GM13977 (cell line): ENCODE measurements at places on chromosomes 3 and 15.
A peak's percentile ranks its signal among the peaks of the same experiment; 100 is the strongest.

DNA sequence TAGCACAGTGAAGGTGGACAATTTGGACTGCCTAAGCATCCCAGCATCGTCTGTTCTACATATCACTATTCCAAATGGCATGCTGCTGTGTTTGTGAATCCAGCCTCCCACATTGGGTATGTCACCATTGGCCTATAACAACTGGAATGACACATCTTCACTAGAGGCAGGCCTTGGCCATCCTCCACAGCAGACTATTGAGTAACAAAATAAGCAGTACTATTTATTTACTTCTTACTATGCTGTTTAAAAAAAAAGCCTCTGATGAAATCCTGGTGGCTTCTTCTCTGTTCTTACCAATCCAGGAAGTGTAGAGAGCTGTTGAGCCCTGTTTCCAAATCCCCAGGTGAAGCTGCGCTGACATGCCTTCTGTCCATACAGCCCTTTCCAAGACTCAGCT lies 30.6 kb upstream of the CERS3 start:
- no peak for DNase-seq

GRCh38 chr3:45552031-45552793 lies 42.3 kb upstream of the LIMD1 start:
- no peak for DNase-seq

DNA sequence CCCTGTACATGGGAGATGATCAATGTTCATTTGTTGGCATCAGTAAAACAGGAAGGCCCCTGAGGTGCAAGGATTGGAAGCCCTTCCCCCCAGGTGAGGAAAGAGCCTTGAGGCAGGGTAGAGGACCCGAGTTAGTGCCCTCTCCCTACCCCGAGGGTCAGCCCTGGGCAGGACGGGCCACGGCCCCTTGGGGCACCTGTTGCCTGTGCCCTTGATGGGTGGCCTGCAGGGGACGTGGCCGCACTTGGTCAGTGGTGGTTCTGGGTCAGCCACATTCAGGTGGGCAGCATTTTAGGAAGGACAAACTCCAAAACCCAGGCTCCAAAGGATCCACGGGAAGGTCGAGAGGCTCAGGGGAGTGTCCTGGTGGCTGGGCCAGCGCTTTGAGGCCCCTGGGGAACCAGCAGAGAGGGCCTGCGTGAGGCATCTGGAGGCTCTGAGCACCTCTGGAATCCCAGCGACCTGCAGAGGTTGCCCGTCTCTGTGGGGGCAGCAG lies 15.8 kb upstream of the RPUSD3 start:
- DNase-seq = no peak

GRCh38 chr15:41881920-41882688 lies 11.7 kb downstream of the SPTBN5 start:
- no peak for DNase-seq

- no peak for DNase-seq
These were observed 272.1 kb downstream of the OXSM start for GRCh38 chr3:26061947-26062346.

DNA sequence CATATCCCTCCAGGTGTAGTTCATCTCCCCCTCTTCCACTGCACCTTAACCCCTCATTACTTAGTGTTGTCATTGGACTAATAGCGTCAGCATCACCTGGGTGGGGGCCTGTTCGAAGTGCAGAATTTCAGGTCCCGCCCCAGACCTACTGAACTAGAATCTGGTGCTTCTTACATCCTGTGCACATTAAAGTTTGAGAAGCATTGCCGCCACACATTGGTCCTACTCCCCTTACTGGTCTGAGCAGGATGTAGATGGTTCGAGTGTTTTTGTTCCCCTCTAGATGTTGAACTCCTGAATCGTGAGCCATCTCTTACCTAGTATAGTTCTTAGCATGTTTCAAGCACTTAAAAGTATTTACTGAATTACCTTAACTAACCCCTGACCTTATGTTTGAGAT lies 13.2 kb downstream of the KLHL18 start:
- DNase-seq = no peak

DNA sequence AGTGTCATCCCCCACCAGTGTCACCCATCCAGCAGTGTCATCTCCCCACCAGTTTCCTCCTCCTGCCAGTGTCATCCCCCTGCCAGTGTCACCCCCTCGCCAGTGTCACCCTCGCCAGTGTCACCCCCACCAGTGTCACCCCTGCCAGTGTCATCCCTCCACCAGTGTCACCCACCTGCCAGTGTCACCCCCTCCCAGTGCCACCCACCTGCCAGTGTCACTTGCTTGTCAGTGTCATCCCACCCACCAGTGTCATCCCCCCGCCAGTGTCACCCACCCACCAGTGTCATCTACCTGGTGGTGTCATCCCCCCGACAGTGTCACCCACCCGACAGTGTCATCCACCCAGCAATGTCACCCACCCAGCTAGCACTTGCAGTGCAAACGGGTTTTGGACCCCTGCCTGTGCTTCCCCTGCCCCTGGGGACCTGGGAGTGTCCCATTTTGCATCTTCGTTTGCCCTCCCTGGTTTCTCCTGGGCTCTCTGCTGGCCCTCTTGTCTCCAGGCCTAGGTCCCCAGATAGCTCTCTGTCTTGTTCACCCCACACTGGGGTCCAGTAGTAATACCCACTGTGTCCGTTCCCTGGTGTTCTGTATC lies 99.8 kb upstream of the PRR20G start:
- no peak for DNase-seq

- DNase-seq = no peak
These were observed 55.6 kb downstream of the POLQ start for GRCh38 chr3:121490161-121490560.

DNA sequence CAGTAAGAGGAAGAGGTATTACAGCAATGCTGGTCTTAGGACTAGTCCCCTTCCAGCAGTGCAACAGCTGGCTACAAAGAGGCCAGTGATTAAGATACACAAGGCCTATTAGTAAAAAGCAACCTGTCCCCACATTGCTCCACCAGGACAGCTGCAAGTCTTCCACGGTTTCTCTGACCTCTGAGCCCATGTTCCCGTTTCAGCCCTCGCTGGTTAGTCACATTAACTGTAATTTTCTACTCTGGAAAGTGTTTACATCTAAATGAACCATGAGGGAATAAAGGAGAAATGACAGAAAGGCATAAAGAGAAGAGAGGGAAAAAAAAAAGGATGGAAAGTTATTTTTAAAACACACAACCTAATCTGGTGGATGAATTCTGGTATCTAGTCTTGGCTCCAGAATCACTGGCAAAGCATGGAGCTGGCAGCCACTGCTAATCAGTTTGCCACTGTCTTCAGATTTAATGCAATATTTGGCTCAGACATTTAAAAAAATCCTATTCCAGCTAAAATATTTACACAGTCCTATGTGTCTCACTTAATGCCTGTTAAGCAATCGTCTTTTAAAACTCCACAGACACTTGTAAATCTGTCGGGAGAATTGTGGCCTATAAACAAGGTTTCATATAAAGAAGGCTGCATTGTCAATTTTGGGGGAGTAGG lies 154.9 kb downstream of the GREM1 start:
- no peak for DNase-seq

- peak; percentile 4 for DNase-seq
These were observed 342.8 kb upstream of the ARPP21 start for GRCh38 chr3:35296533-35296932.

DNA sequence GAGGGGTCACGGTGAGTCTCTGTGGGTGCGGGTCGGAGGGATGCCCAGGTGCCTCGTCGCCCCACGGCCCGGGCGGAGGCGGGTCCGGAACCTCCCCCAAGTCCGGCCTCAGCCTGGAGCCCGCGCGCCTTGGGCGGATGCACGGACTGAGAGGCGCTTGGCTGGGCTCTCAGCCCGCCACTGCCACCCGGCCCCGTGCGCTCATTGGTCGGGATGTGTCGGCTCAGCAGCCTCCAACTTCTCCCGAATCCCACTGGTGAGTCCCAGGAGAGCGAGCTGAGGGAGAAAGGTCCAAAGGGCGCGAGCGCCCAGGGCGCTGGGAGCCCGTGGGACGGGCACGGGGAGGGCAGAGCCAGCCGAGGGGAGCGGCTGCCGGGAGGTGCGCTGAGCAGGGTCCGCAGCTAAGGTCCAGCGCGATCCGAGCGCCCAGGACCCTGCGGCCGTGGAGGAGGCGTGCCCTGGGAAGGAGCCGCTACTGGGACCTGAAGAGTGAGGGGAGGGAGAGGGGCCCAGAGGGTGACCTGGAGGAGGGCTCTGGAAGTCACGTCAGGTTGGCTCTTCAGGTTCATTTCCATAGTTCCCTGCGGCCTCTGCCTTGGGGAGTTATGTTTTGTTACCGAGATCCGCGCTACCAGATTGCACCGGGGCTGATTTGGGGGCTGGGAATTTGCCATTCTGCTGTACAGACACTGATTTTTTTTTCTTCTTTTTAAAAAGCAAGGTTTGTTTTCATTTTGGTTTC lies at the start of gene MME:
Gene MME, plus strand, starts transcription at position 574 of the 742 bp plus-strand sequence. CDS start 3,849 bp downstream, outside the sequence.
- DNase-seq = peak; percentile 22

GRCh38 chr3:24763393-24763792 lies 268.7 kb upstream of the THRB start:
- DNase-seq = no peak

DNA sequence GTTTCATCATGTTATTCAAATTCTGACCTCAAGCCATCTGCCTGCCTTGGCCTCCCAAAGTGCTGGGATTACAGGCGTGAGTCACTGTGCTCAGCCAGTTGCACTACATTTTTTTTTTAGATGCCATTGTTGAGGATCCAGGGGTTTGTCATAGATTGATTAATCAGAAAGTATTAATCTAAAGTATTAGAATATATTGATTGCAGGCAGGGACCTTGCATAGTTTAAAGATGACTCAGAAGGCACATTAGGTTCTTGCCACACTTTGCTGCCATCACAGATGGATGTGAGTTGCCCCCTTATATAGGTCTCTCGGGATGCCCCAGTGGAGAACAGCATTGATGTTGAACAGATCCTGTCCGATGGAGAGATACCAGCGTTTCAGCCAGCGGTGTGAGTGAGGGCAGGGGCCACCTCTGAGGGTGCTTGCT lies 41.1 kb downstream of the IGF1R start:
- DNase-seq = no peak

GRCh38 chr3:38985981-38986380 lies 65.8 kb downstream of the SCN11A start:
- no peak for DNase-seq

DNA sequence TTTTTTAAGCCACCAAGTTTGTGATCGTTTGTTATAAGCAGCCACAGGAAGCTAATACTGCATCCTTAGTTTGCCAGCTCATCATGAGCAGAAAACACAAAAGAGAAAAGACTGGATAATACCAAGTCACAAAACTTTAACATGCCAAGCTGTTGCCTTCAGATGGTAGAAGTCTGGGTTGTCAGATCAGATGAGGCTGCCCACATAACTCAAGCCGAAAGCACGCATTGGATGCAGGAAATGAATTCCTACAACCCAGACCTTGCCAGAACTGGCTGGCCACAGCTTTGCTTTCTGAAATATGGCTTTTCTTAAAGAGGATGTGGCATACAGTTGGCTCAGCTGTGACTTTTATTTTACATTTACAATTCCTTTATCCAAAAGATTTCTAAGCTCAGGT lies 118.3 kb upstream of the NEO1 start:
- DNase-seq = no peak

GRCh38 chr3:46107682-46108081 lies 80.4 kb upstream of the XCR1 start:
- no peak for DNase-seq

- no peak for DNase-seq
These were observed 36.7 kb upstream of the ZNF774 start for GRCh38 chr15:90315278-90315982.

DNA sequence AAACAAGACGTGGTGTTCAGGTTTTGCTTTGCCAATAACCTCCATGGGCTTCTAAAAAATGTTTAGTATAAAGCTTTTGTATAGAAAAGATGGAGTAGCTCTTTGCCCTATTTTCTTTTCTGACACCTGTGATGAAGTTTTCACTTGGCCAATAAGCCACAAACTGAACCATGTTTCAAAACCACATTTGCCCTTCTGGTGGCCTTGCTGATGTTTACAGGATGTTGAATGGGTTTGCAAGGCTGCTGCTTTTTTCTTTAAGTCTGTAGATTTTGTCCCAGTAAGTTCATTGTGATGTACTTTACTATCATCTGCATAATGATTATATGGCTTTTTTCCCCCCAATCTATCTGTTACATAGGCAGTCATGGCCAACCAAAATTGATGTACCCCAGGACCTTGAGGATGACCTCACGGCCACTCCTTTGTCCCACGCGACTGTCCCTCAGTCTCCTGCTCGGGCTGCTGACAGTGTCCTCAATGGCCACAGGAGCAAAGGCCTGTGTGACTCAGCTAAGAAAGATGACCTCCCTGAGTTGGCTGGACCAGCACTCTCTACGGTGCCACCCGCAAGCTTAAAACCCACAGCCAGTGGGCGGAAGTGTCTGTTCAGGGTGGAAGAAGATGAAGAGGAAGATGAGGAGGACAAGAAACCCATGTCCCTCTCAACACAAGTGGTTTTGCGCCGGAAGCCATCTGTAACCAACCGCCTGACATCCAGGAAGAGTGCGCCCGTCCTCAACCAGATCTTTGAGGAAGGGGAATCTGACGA lies 60.8 kb downstream of the SNRK start:
- no peak for DNase-seq

DNA sequence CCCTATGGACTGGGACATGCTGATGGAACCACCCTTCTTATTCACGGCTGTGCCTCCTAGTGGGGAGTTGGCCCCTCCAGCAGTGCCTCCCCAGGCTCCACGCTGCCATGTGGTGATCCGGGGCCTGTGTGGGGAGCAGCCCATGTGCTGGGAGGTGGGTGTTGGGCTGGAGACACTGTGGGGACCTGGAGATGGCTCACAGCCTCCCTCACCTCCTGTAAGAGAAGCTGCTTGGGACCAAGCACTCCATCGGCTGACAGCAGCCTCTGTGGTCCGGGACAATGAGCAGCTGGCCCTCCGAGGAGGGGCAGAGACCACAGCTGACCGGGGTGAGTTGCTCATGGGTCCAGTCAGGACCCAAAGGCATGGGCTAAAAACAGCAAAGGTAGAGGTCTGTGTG lies 9.1 kb downstream of the ALG3 start:
- no peak for DNase-seq

GRCh38 chr3:119237299-119237698 lies 3.4 kb downstream of the B4GALT4 start:
- DNase-seq = no peak

GRCh38 chr3:181919375-181919774 lies 207.7 kb downstream of the SOX2 start:
- no peak for DNase-seq

- DNase-seq = no peak
These were observed 110.9 kb downstream of the GABRG3 start for GRCh38 chr15:27081676-27082418.

DNA sequence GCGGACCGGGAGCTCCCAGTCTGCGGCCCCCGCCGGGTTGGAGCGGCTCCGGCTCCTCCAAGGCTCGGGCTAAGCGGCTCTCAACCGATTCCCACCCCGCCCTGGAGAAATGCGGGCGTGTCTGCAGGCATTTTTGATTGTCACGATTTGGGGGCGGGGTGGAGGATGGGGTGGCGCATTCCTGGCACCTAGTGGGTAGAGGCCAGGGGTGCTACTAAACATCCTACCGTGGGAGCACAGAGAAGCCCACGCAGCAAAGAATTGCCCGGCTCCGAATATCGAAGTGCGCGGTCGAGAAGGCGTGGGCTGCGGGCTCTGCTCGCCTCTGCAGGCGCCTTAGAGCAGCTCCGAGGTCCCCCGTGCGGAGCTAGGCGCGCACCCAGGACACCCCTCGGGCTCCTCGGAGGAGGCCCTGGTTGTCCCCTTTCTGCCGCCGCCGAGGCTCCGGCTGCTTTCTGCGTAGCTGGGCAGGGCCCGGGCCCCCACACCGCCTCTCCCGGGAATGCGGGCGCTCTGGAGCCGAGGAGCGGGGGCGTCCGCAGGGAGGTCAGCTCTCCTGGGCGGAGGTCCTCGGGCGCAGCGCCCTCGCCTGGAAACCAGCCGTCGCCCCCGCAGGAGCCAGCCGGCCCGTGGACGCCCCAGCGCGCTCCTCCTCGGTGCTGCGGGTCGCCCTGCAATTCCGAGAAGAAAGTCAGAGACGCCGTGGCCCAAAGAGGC lies 16.5 kb upstream of the LAMP3 start:
- peak; percentile 73 for DNase-seq
